Pulmonary artery endothelial cell (primary cell): ENCODE measurements at places on chromosomes 4 and X. TPM values are rescaled to one million over a fixed set of nuclear protein-coding genes. Genes with fewer than 3 reads are reported as not detected.

The GAGE1 gene
- not detected in 2 replicates for total RNA-seq

The LIMCH1 gene
- total RNA-seq: 23.8 and 24.1 TPM in 2 replicates

The FRMD7 gene
- not detected in 2 replicates for total RNA-seq

The ZMAT1 gene
- 0.95 and 1.2 TPM in 2 replicates for total RNA-seq

The USP26 gene
- not detected in 2 replicates for total RNA-seq

The CT45A3 gene
- not detected in 2 replicates for total RNA-seq

The RPL9 gene
- 1,613 and 2,626 TPM in 2 replicates for total RNA-seq

The TMPRSS11F gene
- not detected in 2 replicates for total RNA-seq
